ENCODE measurements at places on chromosomes 2 and 18. TPM values are rescaled to one million over a fixed set of nuclear protein-coding genes. Genes with fewer than 3 reads are reported as not detected.

The AGXT gene
- not detected for total RNA-seq

The PMAIP1 gene
- 11.7 TPM for total RNA-seq

The HOXD1 gene
- total RNA-seq, result 0.06 TPM

The TIMM21 gene
- total RNA-seq, result 51.3 TPM

The LDAH gene
- total RNA-seq, result 14.4 TPM

The FOXI3 gene
- not detected for total RNA-seq

Measured in A549 treated with Mapracorat at 1 μM for 4 hours (cell line).